ENCODE measurements at places on chromosomes 16 and 17.

GRCh38 chr17:31878703-31879073, 19.6 kb upstream of the COPRS start:
- no peak for DNase-seq

DNA sequence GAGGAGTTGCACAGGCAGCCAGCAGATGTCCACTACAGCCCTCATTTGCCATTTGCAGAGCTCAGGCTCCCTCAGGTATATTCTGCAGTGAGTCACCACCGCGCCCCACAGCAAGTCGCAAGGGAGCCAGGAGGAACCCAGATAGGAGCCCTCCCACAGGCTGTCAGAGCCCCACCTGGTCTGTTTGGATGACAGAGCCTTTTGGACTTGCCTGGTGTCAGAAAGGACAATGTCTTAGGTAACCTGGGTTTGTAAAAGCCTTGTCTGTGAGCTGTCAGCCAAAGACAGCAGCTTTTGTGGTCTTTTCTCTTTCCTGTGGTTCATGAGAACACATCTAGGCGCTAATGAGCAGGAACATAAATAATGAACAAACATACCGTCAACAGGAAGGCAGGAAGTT, 70.9 kb downstream of the GNAO1 start:
- peak; percentile 78 for DNase-seq

DNA sequence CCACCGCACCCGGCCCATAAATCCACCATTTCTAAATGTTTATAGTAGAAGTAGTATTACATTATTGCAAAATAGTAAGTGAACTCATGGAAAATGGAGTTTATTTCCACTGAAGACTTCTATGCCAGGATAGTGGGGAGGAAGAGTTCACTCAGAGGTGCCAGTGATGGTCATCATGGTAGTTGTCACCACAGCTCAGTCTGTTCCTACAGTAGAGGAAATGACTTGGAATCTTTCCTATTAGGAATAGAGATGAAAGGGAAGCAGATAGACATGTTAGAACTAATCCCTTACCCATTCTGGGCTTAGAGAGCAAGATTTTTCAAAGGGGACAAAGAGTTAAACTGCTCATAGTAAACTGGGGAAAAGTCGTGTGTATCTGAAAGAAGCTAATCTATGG, 20.1 kb downstream of the MRPL45 start:
- DNase-seq: no peak

- DNase-seq: no peak
Measured at GRCh38 chr16:87153326-87153725, 163.9 kb downstream of the C16orf95 start.

GRCh38 chr17:28961391-28961790, 10.1 kb upstream of the PHF12 start:
- DNase-seq: no peak

DNA sequence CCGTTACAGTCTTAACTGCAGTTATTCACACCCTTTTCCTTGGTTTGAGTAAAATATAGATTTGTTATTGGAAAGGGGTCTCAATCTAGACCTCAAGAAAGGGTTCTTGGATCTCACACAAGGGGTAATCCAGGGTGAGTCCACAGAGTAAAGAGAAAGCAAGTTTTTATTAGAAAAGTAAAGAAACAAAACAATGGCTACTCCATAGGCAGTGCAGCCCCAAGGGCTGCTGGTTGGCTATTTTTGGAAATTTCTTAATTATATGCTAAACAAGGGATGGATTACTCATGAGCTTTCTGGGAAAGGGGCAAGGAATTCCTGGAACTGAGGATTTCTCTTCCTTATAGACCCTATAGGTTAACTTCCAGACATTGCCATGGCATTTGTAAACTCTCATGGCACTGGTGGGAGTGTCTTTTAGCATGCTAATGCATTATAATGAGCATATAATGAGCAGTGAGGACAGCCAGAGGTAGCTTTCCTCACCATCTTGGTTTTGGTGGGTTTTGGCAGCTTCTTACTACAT, 24.5 kb upstream of the MILR1 start:
- no peak for DNase-seq

DNA sequence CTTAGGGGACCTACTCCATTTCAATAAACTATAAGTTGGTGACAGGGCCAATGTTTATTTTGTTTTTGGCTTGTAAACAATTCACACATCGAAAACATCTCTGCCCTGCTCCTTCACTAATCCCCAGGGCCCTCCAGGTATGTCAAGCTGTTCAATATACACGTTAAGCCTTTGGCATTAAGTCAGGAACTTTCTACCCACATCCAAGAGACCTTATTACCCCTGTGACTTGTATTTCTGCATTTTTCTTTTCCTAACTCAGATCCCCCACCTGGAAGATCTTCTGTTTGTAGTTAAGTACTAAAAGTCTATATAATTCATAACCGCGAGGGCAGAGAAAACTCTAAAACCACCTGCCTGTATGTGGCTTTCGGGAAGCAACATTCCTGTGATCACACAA, 106.8 kb upstream of the AXIN2 start:
- no peak for DNase-seq

DNA sequence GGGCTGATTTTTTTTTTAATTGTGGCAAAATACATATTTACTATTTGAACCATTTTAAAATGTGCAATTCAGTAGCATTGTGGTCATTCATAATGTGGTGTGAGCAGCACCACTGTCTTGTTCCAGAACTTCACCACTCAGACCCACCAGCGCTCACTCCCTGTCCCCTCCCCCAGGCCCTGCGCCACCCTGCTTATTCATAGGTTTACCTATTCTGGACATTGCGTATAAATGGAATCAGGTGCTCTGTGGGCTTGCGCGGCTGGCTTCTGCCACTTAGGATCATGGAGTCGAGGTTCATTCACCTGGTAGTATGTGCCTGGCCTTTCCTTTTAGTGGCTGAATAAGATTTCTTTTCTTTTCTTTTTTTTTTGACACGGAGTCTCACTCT, 59.4 kb downstream of the NT5M start:
- DNase-seq: no peak

- no peak for DNase-seq
Measured at GRCh38 chr17:57016764-57017116, 38.8 kb downstream of the SCPEP1 start.

- DNase-seq: no peak
Measured at GRCh38 chr16:85064186-85064585, 36.6 kb downstream of the KIAA0513 start.

DNA sequence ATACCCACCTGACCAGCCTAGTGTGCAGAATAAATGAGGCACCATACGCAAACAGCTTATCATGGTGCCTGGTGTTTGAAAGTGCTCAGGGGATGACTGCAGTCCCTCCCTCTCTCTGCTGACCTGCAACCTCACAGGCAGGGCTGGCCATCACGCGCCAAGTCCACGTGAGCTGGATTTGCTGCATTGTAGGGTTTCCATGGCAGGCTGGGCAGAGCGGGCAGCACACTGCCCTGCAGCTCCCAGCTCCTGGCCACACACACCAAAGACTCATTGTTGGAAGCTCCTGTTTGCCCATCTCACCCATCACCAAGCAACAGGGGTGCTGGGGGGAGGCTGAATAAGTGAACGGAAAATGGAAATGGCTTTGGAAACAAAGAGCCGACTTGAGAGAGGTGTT, 81.8 kb downstream of the IRX3 start:
- no peak for DNase-seq

- no peak for DNase-seq
Measured at GRCh38 chr17:46774108-46774737, 44.3 kb downstream of the WNT3 start.

- no peak for DNase-seq
Measured at GRCh38 chr17:51869387-51869786, 289.1 kb downstream of the CA10 start.

DNA sequence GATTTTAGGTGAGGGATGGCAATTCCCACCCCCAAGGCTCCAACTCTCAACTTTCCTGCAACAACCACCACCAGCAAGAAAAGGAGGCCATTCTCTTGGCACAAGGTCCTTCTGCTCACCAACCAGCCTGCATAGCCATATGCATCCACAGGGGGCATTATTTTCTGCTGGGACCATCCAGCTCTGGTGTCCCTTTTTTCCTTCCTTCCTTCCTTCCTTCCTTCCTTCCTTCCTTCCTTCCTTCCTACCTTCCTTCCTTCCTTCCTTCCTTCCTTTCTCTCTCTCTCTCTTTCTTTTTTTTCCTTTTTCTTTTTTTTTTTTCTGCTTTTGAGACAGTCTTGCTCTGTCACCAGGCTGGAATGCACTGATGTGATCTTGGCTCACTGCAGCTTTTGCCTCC, 21.1 kb upstream of the COX10 start:
- DNase-seq: peak; percentile 18

- peak; percentile 27 for DNase-seq
Measured at GRCh38 chr17:64398320-64398719, 7.7 kb upstream of the PECAM1 start.

DNA sequence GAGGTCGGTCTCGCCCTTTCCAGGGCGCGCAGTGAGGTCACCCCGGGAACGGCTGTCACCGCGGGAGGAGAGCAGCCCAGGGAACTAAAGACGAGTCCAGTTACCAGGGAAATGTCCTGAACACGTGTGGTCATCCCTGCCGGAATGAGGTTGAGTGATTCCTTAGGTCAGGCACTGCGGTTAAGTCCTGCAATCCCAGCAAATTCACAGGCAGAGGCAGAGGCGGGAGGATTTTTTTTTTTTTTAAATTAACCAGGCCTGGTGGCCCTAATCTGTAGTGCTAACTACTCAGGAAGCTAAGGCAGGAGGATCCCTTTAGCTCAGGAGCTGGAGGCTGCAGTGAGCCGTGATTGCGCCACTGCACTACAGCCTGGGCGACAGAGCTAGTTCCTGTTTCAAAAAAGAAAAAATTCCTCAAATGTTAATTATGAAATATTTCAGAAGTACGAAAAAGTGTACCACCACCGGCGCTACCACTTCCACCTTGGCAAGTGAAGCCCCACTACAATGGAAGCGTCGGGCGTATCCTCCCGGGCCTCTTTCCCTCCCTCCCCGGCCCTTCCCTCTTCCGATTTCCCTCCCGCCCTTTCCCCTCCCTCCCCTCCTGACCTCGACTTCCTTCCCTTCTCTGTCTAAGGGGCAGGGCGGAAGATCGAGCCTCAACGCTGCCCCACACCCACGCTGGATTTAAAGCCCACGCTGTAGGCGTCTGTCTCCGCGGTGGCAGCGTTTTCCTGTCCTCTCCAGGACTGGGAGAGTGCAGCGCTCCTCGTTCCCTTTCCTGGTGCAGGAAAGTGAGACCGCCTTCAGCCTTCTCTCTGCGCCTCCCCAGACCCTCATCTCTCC, 27.3 kb downstream of the SLFN11 start:
- peak; percentile 54 for DNase-seq

DNA sequence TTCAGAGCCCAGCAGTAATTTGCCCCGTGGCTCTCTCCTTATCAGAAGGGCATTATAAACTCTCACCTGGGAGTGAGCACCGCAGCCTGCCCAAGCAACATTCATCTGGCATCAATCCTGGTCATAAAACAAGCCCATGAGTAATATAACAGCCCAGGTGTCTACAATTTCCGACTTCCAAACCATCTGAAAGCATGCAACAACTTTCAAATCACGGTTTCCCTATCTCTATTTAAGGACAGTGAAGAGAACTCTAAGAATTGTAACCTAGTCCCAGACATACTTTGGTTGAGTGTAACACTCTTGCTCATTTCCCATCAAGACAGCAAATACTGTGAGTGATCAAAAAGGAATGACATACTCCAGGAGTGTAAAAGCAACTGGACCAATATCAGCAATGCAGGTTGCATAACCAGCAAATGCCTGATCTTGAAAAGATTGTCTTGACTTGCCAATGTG, 487.4 kb upstream of the SOX9 start:
- DNase-seq: no peak

DNA sequence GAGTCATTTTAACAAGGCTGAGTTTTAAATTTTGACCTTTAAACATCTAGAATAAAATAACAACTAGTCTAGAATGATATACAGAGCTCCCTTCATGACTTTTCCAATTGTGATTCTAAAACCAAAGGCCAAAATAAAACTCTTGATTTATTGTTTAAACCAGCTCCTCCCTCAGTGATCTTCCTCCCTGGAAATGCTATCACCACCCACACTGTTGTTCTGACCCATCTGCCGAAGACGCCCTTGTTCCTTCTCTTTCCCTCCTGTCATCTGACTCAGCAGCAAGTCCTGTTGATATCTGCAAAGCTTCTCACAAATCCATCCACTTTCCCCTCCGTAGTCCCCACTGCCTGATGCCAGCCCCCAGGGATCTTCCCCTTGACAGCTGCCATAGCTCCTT, 231.6 kb upstream of the DYNLRB2 start:
- no peak for DNase-seq

DNA sequence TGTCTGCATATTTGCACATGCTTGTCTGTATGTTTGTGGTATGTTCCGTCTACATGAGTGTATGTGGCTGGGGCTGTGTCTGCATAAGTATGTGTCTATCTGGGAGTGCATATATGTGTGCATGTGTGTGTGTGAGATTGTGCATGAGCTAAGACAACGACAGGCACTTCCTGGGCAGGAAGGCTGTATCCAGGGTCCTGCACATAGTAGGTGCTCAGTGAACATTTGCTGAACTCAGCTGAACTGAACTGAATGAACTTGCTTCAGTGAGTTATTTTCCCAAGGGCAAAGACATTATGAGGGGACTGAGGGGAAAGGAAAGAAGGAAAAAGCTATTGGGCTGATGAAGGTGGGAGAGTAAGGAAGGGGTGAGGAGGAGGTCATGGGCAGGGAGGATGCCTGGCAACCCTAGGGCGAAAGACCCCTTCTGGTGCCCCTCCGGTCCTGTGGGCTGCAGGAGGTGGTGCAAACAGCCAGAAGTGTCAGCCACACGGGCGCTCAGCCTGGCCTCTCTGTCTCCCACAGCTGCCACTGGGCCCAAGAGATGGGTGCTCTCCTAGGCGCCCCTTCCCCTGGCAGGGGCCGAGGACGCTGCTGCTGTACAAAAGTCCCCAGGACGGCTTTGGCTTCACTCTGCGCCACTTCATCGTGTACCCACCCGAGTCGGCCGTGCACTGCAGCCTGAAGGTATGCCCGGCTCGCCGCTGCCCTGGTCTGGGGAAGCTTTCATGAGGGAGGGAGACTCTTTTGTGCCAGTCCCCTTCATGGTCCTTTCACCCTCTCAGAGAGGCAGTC, 29.5 kb downstream of the ARHGAP23 start:
- DNase-seq: no peak

GRCh38 chr17:77696151-77696720, 262.3 kb upstream of the TNRC6C start:
- no peak for DNase-seq

DNA sequence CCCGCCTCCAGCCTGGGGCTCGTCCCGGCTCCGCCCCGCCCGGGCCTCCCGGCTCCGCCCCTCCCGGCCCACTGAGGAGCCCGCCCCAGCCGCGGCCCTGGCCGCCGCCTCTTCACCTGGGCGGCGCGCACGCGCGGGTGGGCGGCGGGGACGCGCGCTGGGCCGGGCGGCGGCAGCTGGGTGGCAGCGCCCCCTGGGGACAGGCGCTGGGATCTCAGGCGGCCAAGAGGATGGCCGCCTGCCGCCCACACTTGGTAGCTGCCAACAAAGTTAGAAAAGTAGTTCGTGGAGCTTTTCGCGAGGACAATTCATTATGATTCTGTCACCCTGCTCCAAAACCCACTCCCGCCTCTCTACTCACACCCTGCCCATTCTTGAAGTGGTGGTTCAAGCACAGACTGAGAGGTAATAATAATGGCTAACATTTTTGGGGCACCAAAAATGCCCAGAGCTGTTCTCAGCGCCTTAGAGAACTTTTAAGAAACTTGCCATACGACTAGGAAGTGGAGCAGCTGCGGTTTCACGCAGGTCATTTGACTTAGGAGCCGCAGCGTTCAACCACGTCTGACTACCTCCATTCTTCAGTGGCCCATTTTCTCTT, 340 bp upstream of the MYO1D start:
- peak; percentile 93 for DNase-seq
